Fibroblast of lung (primary cell): ENCODE measurements at places on chromosomes 12 and 14.

GRCh38 chr14:51774209-51774608 is 86.2 kb upstream of the GNG2 start:
- DNase-seq: no peak

GRCh38 chr12:114668886-114669288 is 15.1 kb downstream of the TBX3 start:
- no peak for DNase-seq

DNA sequence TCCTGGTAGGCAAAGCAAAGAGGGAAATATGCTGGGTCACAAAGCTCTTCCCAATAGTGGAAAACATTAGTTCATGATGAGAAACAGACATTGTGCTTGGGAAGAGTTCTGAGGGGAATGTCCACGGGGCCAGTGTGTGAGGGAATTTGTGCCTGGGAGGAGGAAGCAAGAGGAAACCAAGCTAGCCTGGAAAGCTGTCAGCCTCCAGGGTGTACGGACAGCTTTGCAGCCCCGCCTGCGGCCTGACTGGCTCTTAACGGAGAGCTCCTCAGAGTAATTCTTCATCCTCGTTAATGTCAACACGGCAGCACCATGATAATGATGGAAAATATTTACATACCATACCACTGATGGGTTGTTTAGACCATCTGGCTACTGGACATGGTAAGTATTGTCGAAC is 32.4 kb downstream of the PITPNM2 start:
- DNase-seq: peak; percentile 64

DNA sequence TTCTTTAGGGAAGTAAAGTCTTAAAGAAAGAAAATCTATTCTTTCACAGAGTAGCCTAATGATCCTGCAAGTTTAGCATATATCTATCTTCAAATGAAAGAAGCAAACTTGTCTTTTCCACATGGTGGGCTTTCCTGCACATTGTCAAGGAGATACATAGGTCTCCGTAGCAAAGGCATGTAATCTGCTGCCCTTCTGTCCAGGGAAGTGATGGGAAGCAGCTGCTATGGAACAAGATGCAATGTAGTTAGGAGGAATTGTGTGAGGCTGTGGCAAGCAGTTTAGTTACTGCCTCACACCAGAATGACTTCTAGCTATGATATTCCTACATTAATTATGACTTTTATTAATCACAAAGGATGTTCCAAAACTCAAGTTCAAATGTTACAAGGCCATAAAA is 174.4 kb downstream of the PDZRN4 start:
- no peak for DNase-seq

DNA sequence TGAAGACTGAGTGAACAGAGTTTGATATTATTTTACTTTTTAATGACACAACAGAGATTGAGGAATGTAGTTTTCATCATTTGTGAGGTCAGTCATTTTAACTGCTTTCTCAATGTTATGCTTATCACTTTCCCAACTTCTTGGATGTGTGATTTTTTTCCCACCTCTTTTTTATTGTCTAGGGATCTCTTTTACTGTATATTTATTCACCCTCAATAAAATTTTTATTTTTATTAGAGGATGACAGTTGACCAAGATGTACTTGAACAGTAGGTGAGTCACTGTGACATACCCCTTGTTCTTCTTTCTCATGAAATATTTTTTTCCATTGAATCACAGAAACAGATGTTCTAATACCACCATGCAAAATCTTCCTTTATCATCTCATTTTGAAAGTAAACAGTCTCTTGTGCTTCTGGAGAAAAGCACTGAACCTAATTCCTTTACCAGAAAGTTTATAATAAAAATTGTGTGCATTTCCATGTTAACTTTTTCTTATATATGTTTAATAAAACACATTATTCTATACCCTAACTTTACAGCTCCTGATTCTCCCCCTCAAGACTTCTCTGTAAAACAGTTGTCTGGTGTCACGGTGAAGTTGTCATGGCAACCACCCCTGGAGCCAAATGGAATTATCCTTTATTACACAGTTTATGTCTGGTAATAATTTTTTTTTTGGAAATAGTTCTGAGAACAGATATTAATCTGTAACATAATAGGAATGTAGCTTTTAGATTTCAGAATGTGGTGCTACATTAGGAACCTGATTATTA is 65.9 kb downstream of the PTPRQ start:
- peak; percentile 75 for DNase-seq

DNA sequence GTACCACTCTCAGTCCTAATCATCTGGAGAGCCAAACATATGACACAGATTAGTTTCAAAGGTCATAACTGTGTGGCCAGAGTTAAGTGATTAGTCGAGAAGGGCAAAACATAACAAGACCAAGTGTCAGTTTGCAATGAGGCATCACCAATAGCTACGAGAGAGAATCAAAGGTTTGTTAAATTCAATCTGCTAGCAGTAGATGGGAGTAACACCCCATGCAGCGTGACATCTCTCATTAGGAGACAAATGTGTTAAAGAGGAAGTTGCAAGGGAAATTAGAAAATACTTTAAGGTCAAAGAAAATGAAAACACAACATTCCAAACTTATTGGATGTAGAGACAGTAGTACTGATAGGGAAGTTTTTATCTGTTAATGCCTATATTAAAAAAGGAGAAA is 135.7 kb upstream of the SYT10 start:
- no peak for DNase-seq

DNA sequence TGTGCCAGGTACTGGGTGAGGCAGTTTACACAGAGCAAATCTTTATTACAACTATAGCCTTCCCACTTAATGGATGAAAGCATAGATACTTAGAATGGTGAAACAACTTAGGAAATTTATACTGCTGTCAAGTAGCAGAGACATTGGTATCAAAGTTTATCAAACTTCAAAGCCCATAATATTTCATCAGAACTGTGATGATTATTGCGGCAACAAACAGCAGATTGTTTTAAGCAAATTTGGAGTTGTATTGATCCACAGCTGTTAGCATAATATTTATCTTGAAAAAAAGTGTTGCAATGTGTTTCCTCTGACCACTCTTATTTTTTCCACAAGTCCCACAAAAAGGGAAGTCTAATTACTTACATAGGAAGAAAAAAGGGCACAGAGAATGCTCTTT is 2.0 kb upstream of the SLCO1B3 start:
- DNase-seq: no peak

- DNase-seq: no peak
These were observed 22.8 kb upstream of the SLC38A2 start for GRCh38 chr12:46395388-46395787.
